ENCODE measurements at places on chromosomes 5 and 9. TPM values are rescaled to one million over a fixed set of nuclear protein-coding genes. Genes with fewer than 3 reads are reported as not detected.
A peak's percentile ranks its signal among the peaks of the same experiment; 100 is the strongest.

FREM1 gene
- total RNA-seq = 2.9 TPM

- H3K27ac ChIP-seq = no peak overlapping the region
- no peak overlapping the region for H3K4me3 ChIP-seq
- H3K36me3 ChIP-seq = peaks cover 7% of the 10 kb centered on the region
- peaks cover 2% of the 10 kb centered on the region for H3K27me3 ChIP-seq
- DNase-seq = no peak
Measured at GRCh38 chr5:132335402-132335801, 34.1 kb upstream of the SLC22A5 start.

SLC22A4 gene
- 0.13 TPM for total RNA-seq

- DNase-seq = no peak
- peak overlapping the region; percentile 8 for H3K4me3 ChIP-seq
- peak overlapping the region; percentile 96 for H3K27ac ChIP-seq
- peaks cover 3% of the 10 kb centered on the region for H3K27me3 ChIP-seq
- H3K36me3 ChIP-seq = no peaks in the 10 kb centered on the region
Measured at GRCh38 chr9:6787793-6788161, 30.0 kb downstream of the KDM4C start.

- no peaks in the 10 kb centered on the region for H3K27me3 ChIP-seq
- H3K4me3 ChIP-seq = peak overlapping the region; percentile 11
- H3K27ac ChIP-seq = no peak overlapping the region
- H3K4me1 ChIP-seq = no peaks in the 10 kb centered on the region
Measured at GRCh38 chr9:127662617-127663016, 44.2 kb upstream of the CFAP157 start.

DNA sequence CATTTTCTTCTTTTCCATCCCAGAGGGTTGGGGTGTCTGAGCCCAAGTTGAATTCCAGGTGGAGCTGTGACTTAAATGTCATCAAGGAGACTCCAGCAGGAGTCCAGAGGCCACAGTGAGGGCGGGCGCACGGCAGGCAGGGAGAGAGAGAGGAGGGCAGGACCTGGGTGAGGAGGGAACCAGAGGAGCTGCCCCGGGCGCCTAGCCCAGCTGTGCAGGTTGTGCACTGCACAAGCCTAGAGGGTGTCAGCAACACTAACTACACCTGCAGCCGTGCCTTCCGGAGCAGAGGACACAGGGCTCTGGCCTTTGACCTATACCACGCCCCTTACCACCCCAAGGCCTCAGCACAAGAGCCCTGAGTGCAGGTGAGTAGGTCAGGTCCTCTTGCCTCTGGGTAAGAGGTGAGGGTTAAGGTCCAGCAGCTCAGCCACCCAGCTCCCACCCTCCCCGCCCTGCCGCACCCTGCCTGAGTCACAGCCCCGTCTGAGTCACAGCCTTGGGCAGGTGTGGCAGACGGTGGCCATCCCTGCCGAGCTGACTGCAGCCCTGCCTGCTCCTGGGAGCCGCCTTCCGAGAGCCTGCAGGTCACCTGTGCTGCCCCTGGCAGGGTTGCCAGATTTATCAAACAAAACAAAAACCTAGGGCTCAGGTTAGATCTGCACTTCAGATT lies 6.4 kb upstream of the AGPAT2 start:
- H3K36me3 ChIP-seq = no peaks in the 10 kb centered on the region
- peaks cover 17% of the 10 kb centered on the region for H3K4me1 ChIP-seq
- peak overlapping the region; percentile 58 for H3K4me3 ChIP-seq
- H3K27ac ChIP-seq = no peak overlapping the region
- DNase-seq = no peak

PCDHGA7 gene
- total RNA-seq = 6.3 TPM

CSF1R gene
- total RNA-seq = 2.7 TPM

FGD3 gene
- 1.1 TPM for total RNA-seq

DNA sequence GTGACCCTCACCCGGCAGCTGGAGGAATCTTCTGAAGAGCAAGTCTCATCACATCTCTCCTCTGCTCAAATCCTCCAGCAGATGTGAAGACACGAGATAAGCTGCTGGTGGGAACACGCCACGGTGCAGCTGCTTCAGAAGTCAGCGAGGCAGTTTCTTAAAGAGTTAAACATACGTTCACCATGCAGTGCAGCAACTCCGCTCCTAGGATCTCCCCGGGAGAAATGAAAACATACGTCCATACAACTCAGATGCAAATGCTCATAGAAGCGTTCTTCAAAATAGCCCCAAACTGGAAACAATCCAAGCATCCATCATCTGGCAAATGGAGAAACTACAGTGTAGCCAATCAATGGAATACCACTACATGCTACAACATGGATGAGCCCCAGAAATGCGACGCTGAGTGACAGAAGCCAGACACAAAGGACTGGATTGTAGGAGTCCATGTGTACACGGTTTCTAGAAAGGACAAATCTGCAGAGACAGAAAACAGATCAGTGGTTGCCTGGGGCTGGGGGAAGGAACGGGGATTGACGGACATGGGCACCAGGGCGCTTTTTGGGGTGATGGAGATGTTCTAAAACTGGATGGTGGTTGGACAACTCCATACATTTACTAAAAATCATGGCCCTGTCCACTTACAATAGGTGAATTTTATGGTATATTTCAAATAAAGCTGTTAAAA lies 150.6 kb downstream of the COL23A1 start:
- DNase-seq = no peak
- H3K27me3 ChIP-seq = peaks cover 6% of the 10 kb centered on the region
- H3K36me3 ChIP-seq = peaks cover 7% of the 10 kb centered on the region
- peaks cover 11% of the 10 kb centered on the region for H3K4me1 ChIP-seq

NKD2 gene
- 1.8 TPM for total RNA-seq

FAM221B gene
- not detected for total RNA-seq

GRCh38 chr5:122715095-122715494 lies 59.8 kb upstream of the SNX2 start:
- no peak overlapping the region for H3K4me3 ChIP-seq
- H3K36me3 ChIP-seq = no peaks in the 10 kb centered on the region
- peaks cover 5% of the 10 kb centered on the region for H3K4me1 ChIP-seq
- no peak overlapping the region for H3K27ac ChIP-seq
- DNase-seq = no peak

GRCh38 chr9:97293207-97293721 lies 14.2 kb upstream of the CCDC180 start:
- peaks cover 44% of the 10 kb centered on the region for H3K36me3 ChIP-seq
- H3K27me3 ChIP-seq = peaks cover 7% of the 10 kb centered on the region
- DNase-seq = peak; percentile 43
- H3K4me1 ChIP-seq = peaks cover 35% of the 10 kb centered on the region
- peak overlapping the region; percentile 32 for H3K4me3 ChIP-seq

GRCh38 chr9:10875752-10876151 lies 262.9 kb upstream of the PTPRD start:
- no peak overlapping the region for H3K4me3 ChIP-seq
- H3K4me1 ChIP-seq = no peaks in the 10 kb centered on the region
- H3K27ac ChIP-seq = no peak overlapping the region
- DNase-seq = no peak

BARHL1 gene
- total RNA-seq = 2.4 TPM

DNA sequence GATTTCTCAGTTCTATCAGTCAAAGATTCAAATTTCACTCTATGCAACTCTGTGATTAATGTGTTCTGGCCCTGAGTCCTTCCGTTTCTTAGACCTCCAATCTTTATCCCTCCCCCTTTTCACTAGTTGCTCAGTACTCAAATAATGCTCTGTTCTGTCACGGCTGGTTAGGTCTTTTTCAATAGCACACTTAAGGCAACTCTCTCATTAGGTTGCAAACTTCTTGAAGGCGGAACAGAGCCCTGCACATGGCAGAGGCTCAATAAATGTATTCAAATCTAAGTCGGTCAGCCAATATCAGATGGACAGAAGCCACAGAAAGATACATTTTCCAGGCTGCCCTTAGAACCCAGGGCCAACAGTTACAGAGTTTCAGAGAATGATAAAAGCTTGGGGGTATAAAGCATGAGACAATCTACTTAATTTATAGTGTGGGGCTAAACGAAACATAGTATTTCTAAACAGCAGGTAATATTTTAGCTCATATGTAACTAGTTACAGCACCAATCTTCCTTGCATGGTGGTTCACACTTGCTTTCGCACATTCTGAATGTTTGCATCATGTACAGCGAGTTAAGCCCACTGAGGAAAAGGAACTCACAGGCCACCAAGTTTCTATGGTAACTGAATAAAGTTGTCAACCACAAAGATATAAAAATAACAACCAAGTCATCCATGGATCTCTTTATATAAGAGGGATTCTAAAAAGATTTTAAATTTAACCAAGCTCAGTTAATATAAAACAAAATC lies 67.1 kb upstream of the GOLPH3 start:
- H3K36me3 ChIP-seq = peaks cover 47% of the 10 kb centered on the region
- no peak for DNase-seq
- H3K27me3 ChIP-seq = peaks cover 4% of the 10 kb centered on the region
- H3K4me1 ChIP-seq = no peaks in the 10 kb centered on the region
- no peak overlapping the region for H3K4me3 ChIP-seq

- no peak for DNase-seq
- H3K27ac ChIP-seq = no peak overlapping the region
- no peaks in the 10 kb centered on the region for H3K27me3 ChIP-seq
- H3K4me1 ChIP-seq = peaks cover 15% of the 10 kb centered on the region
Measured at GRCh38 chr5:120934031-120934430, 469.9 kb downstream of the PRR16 start.

ZBTB6 gene
- 7.4 TPM for total RNA-seq

DNA sequence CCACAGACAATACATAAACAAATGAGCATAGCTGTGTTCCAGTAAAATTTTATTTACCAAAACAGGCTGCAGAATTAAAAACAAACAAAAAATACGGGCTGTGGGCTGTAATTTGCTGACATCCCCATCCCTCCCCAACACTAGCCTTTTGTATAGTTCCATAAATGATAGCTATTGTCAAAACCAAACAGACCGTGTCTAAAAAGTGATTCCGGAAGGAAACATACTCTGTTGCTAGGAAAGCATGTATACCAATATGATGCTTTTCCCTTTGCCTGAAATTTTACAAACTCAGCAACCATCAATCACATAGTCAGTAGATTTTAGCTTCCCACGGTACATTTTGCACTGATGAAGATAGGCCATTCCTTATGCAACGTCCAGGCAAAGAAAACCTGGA lies 80.0 kb downstream of the TMEM215 start:
- H3K27me3 ChIP-seq = no peaks in the 10 kb centered on the region
- H3K4me3 ChIP-seq = no peak overlapping the region
- no peak overlapping the region for H3K27ac ChIP-seq
- H3K4me1 ChIP-seq = no peaks in the 10 kb centered on the region
- no peak for DNase-seq

DNA sequence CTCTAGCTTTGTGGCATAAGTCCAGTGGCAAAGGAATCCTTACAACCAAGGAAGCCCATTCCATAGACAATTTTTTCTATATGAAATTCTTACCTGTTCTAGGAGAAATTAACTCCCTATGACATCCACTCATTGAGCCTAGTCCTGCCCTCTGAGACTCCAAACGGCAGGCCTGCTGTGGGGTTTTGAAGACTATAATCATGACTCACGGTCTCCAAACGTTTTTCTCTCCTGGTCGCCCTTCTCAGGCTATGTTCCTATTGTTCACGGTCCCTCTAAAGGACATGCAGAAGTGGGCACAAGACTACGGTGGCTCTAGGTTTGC lies 611 bp downstream of the EXOSC3 start:
- no peak for DNase-seq
- H3K27ac ChIP-seq = peak overlapping the region; percentile 91
- no peaks in the 10 kb centered on the region for H3K27me3 ChIP-seq
- peaks cover 17% of the 10 kb centered on the region for H3K4me1 ChIP-seq
- H3K4me3 ChIP-seq = peak overlapping the region; percentile 96

DNA sequence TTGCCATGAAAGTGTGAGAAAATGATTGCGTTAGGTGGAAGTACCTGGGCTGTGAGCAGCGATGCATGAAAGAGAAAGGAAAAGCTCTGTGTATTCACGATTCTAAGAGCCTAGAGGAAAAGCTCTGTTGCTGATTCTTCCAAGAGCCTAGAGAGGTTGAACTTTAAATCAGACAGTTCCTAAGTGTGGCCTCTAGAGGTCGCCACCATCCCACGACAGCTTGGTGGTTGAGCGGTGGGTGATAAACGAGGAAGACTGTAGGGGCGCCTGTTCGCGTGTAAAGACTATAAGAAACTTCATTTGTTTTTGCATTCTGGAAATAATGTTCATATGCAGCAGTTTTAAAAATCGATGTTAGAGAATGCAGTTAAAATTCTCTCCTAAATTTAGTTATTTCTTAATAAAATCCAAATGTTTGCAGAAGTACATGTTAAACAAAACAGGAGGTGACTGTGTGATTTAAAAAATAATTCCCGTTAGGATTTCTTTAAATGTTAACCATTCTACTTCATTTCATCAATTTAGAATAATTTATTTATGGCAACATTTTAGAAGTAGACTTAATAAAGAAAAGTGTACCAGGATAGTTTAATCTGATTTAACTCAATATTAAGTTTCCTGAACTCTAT lies 107.7 kb downstream of the TENT4A start:
- H3K27ac ChIP-seq = no peak overlapping the region
- peak; percentile 78 for DNase-seq
- no peak overlapping the region for H3K4me3 ChIP-seq
- no peaks in the 10 kb centered on the region for H3K4me1 ChIP-seq
- H3K36me3 ChIP-seq = no peaks in the 10 kb centered on the region

DNA sequence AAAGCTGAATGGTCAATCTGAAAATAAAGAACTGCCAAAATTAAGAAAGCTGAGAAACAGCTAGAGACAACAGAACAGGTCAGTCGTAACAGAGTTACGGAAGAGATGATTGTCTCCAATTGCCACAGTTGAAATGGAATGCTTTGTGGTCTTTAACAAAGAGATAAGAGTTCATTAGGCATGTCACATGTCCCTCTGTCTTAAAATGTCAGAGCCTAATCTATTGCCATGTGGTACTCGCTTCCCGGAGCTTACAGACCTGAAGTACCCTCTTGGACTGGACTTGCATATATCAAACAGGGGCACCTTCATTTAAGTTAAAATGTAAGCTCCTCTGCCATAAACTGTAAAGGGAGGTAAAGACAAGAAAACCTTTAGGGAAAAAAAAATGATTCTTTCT lies 19.7 kb downstream of the TTC39B start:
- no peaks in the 10 kb centered on the region for H3K4me1 ChIP-seq
- peaks cover 2% of the 10 kb centered on the region for H3K27me3 ChIP-seq
- H3K4me3 ChIP-seq = no peak overlapping the region
- H3K27ac ChIP-seq = no peak overlapping the region

- H3K36me3 ChIP-seq = peaks cover 12% of the 10 kb centered on the region
- no peak overlapping the region for H3K27ac ChIP-seq
- peaks cover 3% of the 10 kb centered on the region for H3K27me3 ChIP-seq
- peaks cover 7% of the 10 kb centered on the region for H3K4me1 ChIP-seq
- no peak overlapping the region for H3K4me3 ChIP-seq
- DNase-seq = no peak
Measured at GRCh38 chr5:173814053-173814452, 74.1 kb upstream of the CPEB4 start.

DNA sequence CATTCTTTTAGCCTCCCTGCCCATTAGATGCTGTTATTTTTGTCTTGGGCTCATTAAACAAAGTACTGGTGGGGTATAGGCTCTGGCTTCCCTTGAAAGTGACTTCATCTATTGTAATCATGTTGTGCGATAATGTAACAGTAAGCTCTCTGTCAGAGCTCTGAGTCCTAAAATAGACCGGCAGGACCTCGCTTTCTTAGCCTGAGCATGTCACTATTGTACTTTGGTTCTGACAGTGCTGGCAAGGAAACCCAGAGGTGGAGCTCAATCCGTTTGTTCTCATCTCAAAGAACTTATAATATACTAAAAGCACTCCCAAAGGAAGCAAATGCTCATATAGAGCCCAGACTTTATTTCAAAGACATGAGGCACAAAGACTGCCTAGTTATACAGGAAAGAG lies 339.1 kb upstream of the CCNH start:
- H3K4me3 ChIP-seq = no peak overlapping the region
- no peaks in the 10 kb centered on the region for H3K36me3 ChIP-seq
- DNase-seq = no peak
- H3K27ac ChIP-seq = no peak overlapping the region
- no peaks in the 10 kb centered on the region for H3K27me3 ChIP-seq
- peaks cover 5% of the 10 kb centered on the region for H3K4me1 ChIP-seq

Measured in endothelial cell (in vitro differentiated cells).